ENCODE measurements at places on chromosomes 1 and 21.

DNA sequence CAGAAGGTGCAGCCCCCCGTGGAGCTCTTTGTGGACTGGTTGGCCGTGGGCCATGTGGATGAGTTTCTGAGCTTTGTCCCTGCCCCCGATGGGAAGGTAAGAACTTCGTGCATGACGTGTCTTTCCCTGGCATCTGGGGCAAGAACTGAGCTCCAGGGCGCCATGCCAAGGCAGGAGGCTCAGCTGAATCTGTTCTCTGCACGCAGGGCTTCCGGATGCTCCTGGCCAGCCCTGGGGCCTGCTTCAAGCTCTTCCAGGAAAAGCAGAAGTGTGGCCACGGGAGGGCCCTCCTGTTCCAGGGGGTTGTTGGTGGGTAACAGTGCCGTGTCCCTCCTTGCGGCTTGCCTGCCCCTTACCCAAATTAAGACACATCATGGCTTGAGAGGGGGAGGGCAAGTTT lies 27.7 kb downstream of the PADI3 start:
- no peak for DNase-seq

- DNase-seq, result no peak
Observed at GRCh38 chr1:185528084-185528676, 206.0 kb upstream of the HMCN1 start.

- DNase-seq, result no peak
Observed at GRCh38 chr1:81430955-81431623, 369.6 kb upstream of the ADGRL2 start.

GRCh38 chr21:45421846-45422775 lies 17.1 kb downstream of the COL18A1 start:
- no peak for DNase-seq

Data from stimulated activated CD8-positive, alpha-beta memory T cell treated with anti-CD3 and anti-CD28 coated beads, Interleukin-15, amount 100 ng/mL, for 4 hours (primary cell).